ENCODE measurements at places on chromosomes 13 and 19. TPM values are rescaled to one million over a fixed set of nuclear protein-coding genes. Genes with fewer than 3 reads are reported as not detected.

Gene OR10H1
- not detected for total RNA-seq

Gene CEBPA
- total RNA-seq: 0.11 TPM

Gene HSPB6
- 49.6 TPM for total RNA-seq

Gene FRY
- 50.4 TPM for total RNA-seq

Gene NTN5
- total RNA-seq: not detected

Gene BEST2
- not detected for total RNA-seq

Gene FAM174C
- 28.7 TPM for total RNA-seq

Gene LRRC4B
- total RNA-seq: 0.12 TPM

Gene ANKRD24
- 1.2 TPM for total RNA-seq

Gene CYP4F22
- total RNA-seq: not detected

Gene ZNF813
- 3.1 TPM for total RNA-seq

Gene NBEA
- 6.1 TPM for total RNA-seq

Gene ZNF578
- 3.5 TPM for total RNA-seq

Gene ZNF772
- total RNA-seq: 17.2 TPM

Gene TNFSF9
- not detected for total RNA-seq

Gene SAMD4B
- total RNA-seq: 60.4 TPM

Gene HCST
- 0.22 TPM for total RNA-seq

Gene CLEC17A
- not detected for total RNA-seq

Gene NTF4
- not detected for total RNA-seq

Gene LILRA2
- total RNA-seq: not detected

Data from uterine smooth muscle cell (primary cell).